ENCODE measurements at places on chromosomes 5 and 9.

DNA sequence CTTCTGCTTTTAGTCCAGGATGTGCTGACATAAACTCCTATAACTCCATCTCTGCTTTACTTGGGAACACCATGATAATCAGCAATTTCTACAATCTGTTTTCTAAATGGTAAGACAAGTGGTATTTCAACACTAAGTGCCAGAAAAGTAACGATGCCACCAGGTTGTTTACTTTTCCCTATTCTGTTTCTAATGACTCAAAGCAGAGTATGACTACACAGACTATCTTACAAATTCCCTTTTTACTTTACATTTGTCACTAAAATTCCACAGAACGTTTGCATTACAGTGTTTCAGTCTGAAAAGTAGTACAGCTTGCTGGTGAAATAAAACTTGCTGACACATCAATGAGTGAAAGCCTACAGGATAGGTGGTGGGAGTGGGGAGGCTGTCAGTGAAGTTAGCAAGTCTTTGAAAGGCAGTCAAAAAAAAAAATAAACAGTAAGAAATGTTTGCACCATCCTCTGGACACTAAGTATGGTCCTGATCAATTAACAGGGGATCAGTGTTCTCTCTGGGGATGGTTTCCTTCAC lies 186.5 kb downstream of the LURAP1L start:
- no peak for DNase-seq

GRCh38 chr9:105608721-105609598 lies 51.0 kb downstream of the FKTN start:
- DNase-seq = no peak

GRCh38 chr5:98772415-98773213 lies 849 bp upstream of the RGMB start:
- DNase-seq = peak; percentile 90

- DNase-seq = no peak
Observed at GRCh38 chr5:99815-100214, 7.8 kb downstream of the PLEKHG4B start.

DNA sequence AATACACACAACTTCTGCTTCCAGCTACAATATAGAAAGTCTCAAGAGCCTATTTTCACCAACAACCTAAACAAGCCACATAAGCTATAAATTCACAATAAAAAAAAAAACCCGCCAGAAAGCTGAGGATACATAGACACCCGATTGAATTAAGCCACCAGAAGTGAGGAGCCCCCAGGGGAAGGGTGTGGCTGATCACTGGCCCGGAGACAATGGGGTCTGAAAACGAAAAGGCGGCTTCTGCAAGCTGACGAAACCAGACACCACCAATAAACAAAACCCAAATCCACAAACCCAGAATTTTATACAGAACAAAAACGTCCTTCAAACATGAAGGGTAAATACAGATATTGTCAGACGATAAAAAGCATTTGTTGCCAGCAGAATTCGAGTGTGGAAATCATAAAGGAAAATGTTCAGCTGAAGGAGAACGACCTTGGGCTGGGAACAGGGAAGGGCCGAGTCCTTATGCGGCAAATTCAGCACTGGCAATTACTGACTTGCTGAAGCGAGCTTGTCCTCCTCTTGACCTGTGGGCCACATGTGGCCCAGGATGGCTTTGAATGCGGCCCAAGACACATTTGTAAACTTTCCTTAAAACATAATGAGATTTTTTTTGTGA lies 39.6 kb upstream of the CEP72 start:
- no peak for DNase-seq

DNA sequence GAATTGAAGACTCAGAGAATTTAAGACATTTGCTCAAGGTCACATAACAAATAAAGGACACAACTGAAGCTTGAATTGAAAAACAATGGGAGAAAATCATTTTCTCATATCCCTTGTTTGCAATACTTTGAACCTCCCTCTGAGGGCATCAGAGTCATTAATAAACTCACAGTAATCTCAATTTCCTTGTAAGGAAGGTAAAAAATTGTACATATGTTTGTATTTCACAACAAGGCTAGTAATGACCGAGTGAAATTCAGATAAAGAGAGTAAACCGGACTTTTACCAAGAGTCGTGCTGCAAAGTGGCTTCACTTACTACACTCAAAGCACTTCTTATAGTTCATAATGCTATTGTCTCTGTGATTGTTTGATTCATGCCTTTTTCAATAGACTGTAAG lies 665.0 kb downstream of the NR2F1-AS1 start:
- DNase-seq = no peak

DNA sequence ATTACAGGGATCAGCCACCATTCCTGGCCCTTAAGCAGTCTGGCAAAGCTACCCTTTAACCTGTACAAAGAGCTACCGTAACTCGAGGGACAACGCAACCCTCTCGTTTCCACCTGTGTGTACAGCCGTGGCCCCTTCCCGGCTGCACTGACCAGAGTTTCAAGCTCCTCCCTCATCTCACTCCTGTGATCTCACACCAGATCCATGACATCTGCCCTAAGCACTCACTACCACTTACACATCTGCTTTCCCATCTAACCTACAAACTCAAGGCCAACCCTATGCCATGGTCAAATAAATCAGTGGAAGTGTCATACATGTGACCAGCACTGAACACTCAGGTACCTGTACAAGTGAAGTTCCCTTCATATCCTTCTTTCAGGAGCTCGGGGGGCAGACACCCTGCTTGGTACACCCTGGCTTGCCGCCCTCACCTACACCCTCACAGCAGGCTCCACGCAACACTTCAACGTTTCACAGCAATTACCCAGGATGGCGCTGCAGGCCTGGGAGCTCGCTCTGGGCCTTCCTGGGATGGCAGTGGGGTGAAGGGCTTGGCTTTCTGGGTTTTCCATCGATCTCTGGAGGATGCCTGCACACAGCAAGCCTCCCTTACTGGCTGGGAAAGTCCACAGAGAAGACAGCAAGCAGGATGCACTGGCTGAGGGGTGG lies 61.7 kb downstream of the PRRT1B start:
- no peak for DNase-seq

GRCh38 chr5:54646356-54647101 lies 129.0 kb downstream of the SNX18 start:
- peak; percentile 94 for DNase-seq

DNA sequence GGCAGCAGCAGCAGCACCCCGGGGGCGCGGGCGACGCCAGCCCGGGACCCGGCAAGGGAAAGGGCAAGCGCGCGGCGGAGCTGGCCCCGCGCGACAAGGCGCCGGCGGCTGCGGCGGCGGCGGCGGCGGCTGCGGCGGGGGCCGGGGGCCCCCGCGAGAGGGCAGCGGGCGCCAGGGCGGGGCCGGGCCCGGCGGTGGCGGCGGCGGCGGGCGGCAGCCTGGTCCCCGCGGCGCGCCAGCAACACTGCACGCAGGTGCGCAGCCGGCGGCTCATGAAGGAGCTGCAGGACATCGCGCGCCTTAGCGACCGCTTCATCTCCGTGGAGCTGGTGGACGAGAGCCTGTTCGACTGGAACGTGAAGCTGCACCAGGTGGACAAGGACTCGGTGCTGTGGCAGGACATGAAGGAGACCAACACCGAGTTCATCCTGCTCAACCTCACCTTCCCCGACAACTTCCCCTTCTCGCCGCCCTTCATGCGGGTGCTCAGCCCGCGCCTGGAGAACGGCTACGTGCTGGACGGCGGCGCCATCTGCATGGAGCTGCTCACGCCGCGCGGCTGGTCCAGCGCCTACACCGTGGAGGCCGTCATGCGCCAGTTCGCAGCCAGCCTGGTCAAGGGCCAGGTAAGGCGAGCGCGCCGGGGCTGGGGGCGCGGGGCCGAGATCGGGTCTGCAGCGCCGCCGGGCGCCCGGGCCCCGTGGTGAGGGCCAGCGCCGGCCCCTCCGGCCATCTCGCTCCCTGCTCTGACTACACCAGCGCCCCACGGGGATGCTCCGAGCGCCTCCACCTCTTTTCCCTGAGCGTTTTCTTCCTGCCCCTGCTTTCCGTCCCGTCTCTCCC lies at the start of gene UBE2QL1:
Gene UBE2QL1 (plus strand): TSS at position 238 of the 843 bp plus-strand sequence. CDS start 35 bp downstream, at position 273.
- peak; percentile 76 for DNase-seq
